Dermis microvascular lymphatic vessel endothelial cell (primary cell): ENCODE measurements at places on chromosomes 13 and 19. TPM values are rescaled to one million over a fixed set of nuclear protein-coding genes. Genes with fewer than 3 reads are reported as not detected.

Gene PCDH17
- 0.39 and 1.1 TPM in 2 replicates for total RNA-seq

Gene CDX2
- total RNA-seq, result not detected in 2 replicates

DNA sequence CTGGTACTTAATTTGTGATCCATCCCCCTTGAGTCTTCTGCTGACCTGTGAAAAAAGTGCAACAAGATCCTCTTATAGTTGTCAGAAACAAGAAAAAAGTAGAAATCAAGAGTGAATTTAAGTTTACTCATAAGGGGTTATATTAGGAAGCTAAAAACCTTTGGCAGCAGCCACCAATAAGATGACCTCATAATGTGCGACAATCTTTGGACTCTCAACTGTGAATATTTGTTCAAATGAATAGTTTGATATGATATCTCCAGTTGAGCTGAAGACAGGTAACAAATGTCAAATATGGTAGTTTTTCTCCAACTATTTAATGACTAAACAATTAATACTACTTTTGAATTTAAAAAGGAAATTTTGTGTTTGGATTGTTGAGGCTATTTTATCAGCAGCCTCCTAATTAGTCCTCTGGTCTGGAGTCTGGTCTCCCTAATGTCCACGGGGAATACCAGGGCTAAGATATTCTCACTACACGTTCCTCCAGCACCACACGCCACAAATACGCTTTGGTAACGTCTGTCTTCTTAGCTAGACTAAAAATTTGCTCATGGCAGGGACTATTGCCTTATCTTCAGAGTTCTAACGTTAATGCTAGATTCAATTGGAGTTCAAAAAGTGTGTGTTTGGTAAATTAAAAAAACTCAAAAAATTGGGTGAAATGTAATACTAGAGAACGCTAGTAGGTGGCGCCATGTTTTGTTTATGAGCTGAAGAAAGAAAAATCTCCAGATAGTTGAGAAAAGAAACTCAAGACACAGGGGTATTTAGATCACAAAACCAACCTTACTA lies 51.0 kb upstream of the PDX1 start:
- peak; percentile 10 for DNase-seq

GRCh38 chr13:65985612-65986011 lies 1244.5 kb downstream of the PCDH9 start:
- DNase-seq, result no peak

- DNase-seq, result no peak
These were observed 104.9 kb downstream of the RNF17 start for GRCh38 chr13:24868874-24869273.

- DNase-seq, result no peak
These were observed 262.6 kb downstream of the MAB21L1 start for GRCh38 chr13:35213911-35214310.

Gene CYP2A6
- total RNA-seq, result not detected in 2 replicates

- no peak for DNase-seq
These were observed 57.6 kb downstream of the MICU2 start for GRCh38 chr13:21546372-21546771.

- no peak for DNase-seq
These were observed 1268.2 kb downstream of the SLITRK1 start for GRCh38 chr13:82614086-82614485.

Gene LPAR6
- total RNA-seq, result 22.0 and 22.4 TPM in 2 replicates

Gene RUBCNL
- total RNA-seq, result under 0.01 and 0.13 TPM in 2 replicates

DNA sequence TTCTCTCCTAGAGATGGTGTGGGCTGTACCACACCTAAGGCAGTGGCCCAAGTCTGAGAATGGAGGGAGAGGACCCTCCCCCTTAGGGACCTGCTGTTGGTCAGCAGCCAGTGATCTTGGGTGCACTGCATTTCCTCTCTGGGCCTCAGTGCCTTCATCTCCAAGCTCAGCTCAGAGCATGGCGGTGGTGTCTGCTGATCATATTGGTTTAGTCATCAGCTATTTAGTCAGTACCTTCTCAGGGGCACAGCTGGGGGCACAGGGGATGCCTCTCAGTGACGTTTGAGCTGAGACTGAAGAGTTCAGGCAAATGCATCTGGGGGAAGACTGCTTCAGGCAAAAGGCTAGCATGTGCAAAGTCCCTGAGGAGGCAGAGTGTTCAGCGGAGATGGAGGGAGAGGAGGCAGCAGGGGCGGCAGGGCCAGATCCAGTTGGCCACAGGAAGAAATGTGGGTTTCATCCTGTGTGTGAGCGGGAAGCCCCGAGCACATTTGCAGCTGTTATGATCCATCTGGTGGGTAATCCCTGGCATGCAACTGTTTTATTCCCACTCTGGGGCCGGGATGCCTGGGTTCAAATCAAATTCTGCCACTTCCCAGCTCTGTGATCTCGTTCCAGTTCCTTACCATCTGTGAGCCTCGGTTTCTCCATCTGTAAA lies 15.7 kb upstream of the PGLS start:
- no peak for DNase-seq

DNA sequence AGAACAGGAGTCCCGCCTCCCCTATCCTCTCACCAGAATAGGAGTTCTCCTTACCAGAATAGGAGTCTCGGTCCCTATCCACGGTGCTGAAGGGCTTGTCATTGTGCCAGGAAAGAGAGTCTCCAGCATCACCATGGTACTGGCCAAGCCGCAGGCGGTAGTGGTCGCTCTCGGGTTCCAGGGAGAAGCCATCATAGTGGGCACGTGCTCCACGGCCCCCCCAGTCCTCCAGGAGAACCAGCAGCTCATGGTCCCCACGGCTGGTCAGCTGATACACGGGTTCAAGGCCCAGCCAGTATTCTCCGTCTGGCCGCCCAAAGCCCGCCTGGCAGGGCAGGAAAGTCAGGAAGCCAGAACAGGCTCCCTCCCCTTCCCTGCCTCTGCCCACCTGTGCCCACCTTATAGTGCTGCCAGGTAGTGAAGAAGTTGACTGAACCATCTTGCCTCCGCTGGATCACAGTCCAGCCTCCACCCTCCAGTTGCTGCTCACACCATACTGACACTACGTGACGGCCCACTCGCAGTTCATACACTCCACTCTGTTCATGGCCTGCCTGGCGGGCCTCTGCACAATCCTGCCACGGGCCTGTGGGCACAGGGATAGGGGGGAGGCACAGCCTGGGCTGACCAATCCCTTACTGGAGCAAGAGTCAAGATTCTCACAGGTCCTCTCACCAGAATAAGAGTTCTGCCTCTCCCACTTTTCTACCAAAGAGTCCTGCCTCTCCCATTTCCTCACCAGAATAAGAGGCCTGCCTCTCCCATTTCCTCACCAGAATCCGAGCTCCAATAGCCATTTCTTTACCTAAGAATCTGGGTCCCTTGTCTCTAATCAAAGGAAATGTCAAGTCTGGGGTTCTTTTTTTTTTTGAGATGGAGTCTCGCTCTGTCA lies 7.4 kb downstream of the SHFL start:
- DNase-seq, result no peak

GRCh38 chr19:6465006-6465405 lies 935 bp downstream of the CRB3 start:
- DNase-seq, result no peak

GRCh38 chr13:30111810-30112209 lies 195.5 kb downstream of the KATNAL1 start:
- DNase-seq, result no peak

Gene DACH1
- 0.51 TPM in 2 replicates for total RNA-seq

DNA sequence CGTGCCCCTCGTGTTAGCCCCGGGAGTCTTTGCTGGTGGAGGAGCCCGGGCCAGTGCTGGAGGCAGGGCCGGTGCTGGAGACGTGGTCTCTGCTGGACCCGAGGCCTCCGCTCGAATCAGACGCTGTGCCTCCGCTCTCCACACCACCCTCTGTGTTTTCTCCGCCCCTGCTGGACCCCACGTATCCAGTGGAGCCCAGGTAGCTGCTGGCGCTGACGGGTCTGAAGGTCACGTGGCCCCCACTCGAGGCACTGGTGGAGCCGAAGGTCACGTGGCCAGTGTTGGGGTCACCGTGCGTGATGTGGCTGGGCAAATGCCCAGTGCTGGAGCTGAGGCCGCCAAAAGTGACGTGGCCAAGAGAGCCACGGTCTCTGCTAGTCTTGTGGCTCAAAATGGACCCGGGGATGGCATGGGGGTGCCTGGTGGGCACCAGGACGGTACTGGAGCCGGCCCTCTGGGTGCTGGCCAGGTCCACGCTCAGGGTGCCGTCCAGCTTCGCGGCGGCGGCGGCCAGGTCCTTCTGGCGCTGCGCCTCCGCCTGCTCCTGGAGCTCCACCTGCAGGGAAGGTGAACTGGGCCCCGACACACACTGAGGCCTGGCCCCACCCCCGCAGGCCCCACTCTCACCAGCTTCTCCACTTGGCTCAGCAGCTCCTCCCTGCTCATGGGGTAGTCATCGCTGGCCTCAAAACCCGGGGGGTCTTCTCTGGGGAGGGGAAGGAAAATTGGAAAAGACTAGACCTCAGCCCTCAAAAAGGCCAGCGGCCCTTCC lies 27.3 kb downstream of the ZNF114 start:
- DNase-seq, result no peak

DNA sequence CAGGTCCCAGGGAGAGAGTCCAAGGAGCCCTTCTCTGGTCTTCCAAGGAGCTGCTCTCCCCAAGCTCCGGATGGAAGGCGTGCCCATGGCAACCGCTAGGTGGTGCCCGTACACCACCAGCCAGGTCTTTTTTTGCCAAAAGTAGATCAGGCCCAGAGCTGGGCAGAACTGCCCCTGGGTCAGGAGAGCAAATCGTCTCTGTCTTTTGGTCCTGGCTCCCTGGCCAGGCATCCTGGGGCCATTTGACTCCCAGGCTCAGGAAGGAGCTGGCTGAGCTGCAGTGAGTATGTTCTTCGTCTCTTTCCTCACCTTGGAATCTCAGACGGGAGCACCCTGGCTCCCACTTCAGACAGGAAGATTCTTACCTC lies 24.6 kb upstream of the BCL3 start:
- peak; percentile 77 for DNase-seq

DNA sequence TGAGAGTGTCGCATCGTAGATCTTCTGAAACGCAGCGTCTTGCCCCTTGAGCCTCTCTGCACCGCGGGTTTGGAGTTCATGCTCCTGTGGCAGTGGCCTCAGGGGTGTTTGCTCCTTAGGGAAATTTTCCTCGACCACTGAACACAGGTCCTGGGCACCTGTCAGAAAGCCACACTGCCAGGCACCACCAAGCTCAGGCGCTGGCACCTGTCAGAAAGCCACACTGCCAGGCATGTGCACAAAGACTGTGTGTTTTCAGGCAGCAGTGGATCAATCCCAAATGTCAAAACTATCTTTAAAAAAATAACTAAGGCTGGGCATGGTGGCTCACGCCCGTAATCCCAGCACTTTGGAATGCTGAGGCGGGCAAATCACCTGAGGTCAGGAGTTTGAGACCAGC lies 87.1 kb downstream of the ATP11A start:
- DNase-seq, result no peak

Gene TMEM38A
- 0.90 and 2.1 TPM in 2 replicates for total RNA-seq

Gene MYO16
- total RNA-seq, result not detected in 2 replicates

GRCh38 chr13:99282264-99283231 lies 24.4 kb upstream of the GPR18 start:
- no peak for DNase-seq

Gene SLC17A7
- total RNA-seq, result 0.13 TPM in 2 replicates

Gene CRX
- total RNA-seq, result not detected in 2 replicates

- DNase-seq, result no peak
These were observed 6.2 kb downstream of the TEX29 start for GRCh38 chr13:111326621-111326965.

DNA sequence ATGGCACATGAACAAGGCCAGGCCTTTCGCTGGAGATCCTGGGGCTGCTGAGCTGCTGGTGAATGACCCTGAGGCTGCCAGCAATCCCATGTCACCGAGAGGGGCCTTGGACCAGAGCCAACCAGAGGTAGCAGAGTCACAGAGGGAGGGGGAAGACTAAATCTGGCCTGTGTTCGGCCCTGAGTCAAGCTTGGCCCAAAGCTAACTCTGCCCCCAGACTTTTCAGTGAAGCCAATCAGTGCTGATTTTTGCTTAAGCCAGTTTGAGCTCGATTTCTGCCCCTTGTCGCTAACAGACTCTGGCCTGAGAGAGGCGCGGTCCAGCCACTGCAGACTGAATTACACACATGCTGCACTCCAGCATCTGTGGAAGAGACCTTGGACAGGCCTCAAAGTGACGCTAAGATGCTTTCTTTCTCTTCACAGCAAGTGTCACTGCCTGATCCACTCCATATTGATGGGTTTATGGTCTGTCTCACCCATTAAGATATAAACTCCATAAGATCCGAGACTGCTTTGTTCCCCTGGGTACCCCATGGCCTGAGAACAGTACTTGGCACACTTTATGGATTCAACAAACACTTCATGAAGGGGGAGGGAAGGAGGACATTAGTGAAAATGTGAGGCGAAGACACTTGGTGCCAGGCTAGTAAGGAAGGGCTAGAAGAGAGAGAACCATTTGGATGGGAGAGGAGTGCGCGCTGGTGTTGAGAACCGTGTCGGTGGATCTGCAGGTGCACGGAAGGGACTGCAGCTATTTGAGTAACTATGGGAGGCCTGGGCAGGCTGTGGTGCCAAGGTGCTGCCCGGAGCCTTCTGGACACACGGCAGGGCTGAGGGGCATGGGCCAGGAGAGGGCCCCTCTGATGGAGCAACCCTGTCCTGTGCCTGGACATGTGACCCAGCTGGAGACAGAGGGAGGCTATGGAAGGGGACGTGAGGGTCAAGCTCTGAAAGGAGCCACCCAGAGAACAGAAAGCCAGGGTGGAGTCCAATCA lies 17.6 kb downstream of the RANBP3 start:
- DNase-seq, result peak; percentile 12

Gene SF3A2
- 44.7 and 57.9 TPM in 2 replicates for total RNA-seq

- DNase-seq, result no peak
These were observed 77.1 kb downstream of the CHST8 start for GRCh38 chr19:33698576-33699435.

- DNase-seq, result no peak
These were observed at the start of gene PCDH20 for GRCh38 chr13:61415749-61416148. Gene PCDH20, minus strand, starts transcription at chr13:61415849. Its CDS starts 691 bp downstream, at chr13:61415158.

GRCh38 chr19:47752440-47753211 lies 7.3 kb downstream of the NOP53 start:
- no peak for DNase-seq
